ENCODE measurements at places on chromosomes 11 and 22. TPM values are rescaled to one million over a fixed set of nuclear protein-coding genes. Genes with fewer than 3 reads are reported as not detected.

- no peak overlapping the region for H3K4me3 ChIP-seq
- DNase-seq, result peak; percentile 47
- peaks cover 46% of the 10 kb centered on the region for H3K27me3 ChIP-seq
- no peaks in the 10 kb centered on the region for H3K4me1 ChIP-seq
These were observed 42.0 kb downstream of the FAM83F start for GRCh38 chr22:40036591-40037225.

GRCh38 chr22:23772315-23772648 is 367 bp upstream of the MMP11 start:
- H3K27me3 ChIP-seq, result no peaks in the 10 kb centered on the region
- DNase-seq, result no peak
- no peaks in the 10 kb centered on the region for H3K36me3 ChIP-seq
- no peak overlapping the region for H3K27ac ChIP-seq

- no peaks in the 10 kb centered on the region for H3K27me3 ChIP-seq
- H3K4me3 ChIP-seq, result peak overlapping the region; percentile 94
- peak overlapping the region; percentile 87 for H3K27ac ChIP-seq
- peaks cover 22% of the 10 kb centered on the region for H3K36me3 ChIP-seq
These were observed 618 bp downstream of the MTA2 start for GRCh38 chr11:62601122-62601371.

DNA sequence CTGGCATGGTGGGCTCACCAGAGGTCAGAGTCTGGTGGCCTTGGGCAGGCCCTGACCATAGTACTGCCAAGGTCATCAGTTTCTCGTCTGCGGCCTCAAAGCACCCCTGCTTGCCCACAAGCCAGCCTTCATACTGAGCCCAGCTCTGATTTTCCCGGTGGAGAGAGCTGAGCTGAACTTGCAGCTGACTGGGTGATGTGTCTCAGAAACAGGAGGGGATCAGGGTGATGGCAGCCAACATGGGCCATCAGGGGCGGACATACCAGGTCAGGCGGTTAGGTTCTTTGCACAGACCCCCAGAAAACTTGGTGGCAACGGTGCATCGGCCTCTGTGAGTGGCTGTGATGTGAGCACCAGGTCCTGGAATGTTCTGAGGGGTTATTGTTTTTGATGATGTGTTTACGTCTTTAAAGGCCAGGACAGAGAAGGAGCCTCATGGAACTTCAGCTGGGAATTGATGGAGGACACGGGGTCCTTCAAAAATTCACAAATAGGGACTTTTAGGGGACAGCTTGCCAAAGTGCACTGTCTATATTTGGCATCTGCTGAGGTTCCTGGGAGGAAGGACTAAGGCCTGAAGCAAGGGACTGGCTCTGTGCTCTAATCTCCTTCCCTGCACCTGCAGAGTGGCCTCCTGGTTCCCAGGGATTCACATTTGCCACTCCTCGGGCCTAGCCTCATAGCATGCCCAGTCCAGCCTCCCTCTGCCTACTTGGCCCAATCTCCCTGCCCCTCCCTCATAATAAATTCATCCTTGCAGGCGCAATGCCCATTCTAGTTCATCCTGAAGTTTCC is 131.2 kb downstream of the OSBP2 start:
- no peak overlapping the region for H3K27ac ChIP-seq
- H3K36me3 ChIP-seq, result no peaks in the 10 kb centered on the region
- DNase-seq, result no peak
- no peak overlapping the region for H3K4me3 ChIP-seq
- H3K27me3 ChIP-seq, result peaks cover 13% of the 10 kb centered on the region

Gene APOA5
- total RNA-seq, result not detected
